RPMI7951 (cell line): ENCODE measurements at places on chromosomes 12 and 14. TPM values are rescaled to one million over a fixed set of nuclear protein-coding genes. Genes with fewer than 3 reads are reported as not detected.
A peak's percentile ranks its signal among the peaks of the same experiment; 100 is the strongest.

- DNase-seq, result peak; percentile 85
Observed at GRCh38 chr14:103361867-103362266, 23.3 kb upstream of the MARK3 start.

DNA sequence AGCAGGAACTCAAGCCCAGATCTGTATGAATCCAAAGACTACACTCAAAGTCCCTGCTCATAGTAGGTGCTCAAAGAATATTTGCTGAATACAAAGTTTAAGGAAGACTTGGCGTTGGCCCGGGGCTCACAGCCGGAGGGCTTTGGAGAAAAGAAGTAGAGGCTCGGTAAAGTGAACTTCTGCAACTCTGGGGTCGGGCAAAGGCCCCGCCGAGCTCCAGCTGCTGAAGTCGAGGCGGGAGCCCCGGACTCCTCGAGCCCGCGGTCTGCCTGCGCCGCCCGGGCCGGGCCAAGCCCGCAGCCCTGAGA, 335 bp downstream of the GCN1 start:
- DNase-seq, result no peak

- peak; percentile 89 for DNase-seq
Observed at GRCh38 chr12:27984275-27984674, 11.7 kb upstream of the PTHLH start.

DNA sequence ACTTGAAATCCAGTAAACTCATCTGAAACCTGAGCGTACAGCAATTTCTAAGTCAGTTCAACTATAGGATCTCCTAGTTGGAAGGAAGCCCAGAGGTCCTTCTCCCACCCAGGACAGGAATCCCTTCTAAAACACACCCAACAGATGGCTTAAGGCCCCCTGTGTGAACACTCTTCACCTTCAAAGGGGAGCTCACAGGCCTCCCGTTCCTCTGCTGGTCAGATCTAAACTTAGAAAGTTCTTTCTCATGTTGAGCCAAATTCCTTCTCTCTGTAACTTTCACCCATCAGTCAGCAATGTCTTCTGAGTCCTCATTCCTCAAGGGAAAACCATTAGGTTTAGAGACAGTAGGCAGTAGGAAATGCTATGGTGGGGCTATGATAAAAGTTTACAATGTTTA, 355.2 kb downstream of the PCNX1 start:
- DNase-seq, result no peak

DNA sequence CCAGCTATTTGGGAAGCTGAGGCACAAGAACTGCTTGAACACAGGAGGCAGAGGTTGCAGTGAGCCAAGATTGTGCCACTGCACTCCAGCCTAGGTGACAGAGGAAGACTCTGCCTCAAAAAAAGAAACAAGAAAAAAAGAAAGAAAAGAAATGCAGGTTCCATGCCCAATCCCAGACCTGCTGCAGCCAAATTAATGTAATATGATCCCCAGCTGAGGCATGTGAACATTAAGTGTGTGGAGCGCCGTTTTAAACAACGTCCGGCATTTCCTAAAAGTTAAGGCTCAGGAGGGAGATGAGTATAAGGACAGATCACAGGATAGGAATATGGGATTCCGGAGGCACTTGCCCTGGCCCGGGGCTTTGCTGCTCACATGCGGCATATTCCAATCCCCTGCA, 162.9 kb downstream of the KSR2 start:
- DNase-seq, result no peak

The NOVA1 gene
- total RNA-seq, result not detected in 2 replicates

The SPIC gene
- total RNA-seq, result not detected in 2 replicates

GRCh38 chr12:83320350-83320749, 633.6 kb downstream of the TMTC2 start:
- DNase-seq, result no peak

DNA sequence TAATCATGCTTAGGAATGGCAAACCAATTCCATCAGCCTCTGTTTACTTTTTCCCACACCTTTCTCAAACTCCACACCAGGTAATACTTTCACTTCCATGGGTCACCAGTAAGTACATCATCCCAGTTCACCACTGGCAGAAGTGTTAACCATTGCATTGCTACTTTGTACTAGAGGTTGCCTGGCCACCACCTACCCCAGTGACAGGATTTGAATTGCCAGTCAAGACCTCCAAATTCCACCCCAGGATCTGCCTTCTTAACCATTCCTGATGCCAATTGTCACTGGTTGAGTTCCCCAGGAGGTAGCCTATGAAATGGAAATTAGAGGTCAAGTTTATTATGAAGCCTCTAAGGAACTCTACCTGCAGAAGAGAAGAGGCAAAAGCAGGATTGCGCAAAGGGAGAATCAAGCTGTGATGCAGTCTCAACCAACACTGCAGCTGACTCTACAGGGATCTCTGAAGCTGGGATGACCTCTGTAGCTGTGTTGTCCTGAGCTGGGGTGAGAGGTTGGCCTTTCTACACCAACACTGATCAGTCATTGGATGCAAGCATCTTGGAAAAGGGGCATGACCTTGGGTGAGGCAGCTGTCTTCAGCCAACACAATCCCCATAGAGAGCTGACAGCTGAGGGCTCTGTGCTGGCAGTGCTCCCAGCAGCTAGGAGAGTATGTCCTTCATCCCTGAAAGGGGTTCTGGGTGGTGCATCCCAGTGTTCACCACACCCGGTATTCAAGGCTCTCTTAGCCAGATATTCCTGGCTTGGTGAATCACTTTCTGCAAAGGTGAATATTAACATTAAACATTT, 37.0 kb upstream of the HMGA2 start:
- no peak for DNase-seq

DNA sequence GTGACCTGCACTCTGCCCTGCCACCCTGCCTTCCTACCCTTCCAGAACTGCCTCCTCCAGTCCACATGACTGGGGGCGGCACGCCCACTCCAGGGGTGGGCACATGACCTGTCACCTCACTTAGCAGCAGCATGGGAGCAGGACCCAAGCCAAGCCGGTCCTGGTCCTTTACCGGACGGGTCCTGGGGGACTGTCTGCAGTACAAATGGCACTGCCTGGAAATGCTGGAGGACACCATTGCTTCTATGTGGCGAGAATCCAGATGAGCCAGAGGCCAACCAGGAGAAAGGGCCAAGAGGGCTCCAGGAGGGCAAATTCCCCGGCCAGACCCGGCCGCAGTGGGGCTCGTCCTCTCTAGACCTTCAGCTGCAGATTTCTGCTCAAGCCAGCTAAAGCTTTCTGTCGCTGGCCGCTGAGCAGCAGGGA, 33.1 kb downstream of the ITPK1 start:
- no peak for DNase-seq

The LBHD2 gene
- total RNA-seq, result not detected in 2 replicates

DNA sequence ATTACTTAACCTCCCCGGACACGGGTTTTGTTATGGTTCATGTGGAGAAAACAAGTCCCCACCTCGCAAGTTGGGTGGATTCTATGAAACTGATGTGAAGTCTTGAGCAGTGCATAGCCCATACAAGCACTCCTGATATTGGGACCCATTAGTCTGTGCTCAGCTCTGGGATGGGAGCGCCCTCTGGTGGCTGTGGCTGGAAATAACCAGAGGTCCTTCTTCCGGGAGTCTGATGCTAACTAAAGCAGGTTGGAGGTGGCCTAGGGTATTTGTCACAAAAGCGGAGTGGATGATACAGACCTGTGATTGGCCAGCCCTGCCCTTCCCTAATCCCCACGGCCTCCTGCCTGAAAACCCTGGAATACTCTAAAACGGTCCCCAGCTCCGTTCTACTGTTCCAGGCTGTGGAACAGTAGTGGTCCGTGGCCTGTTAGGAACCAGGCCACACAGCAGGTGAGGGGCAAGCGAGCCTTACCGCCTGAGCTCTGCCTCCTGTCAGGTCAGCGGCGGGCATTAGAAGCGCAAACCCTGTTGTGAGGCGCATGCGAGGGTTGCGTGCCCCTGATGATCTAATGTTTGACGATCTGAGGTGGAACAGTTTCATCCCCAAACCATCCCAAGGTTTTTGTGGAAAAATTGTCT, 6.4 kb downstream of the SLC48A1 start:
- peak; percentile 74 for DNase-seq

The SLC17A8 gene
- not detected in 2 replicates for total RNA-seq

DNA sequence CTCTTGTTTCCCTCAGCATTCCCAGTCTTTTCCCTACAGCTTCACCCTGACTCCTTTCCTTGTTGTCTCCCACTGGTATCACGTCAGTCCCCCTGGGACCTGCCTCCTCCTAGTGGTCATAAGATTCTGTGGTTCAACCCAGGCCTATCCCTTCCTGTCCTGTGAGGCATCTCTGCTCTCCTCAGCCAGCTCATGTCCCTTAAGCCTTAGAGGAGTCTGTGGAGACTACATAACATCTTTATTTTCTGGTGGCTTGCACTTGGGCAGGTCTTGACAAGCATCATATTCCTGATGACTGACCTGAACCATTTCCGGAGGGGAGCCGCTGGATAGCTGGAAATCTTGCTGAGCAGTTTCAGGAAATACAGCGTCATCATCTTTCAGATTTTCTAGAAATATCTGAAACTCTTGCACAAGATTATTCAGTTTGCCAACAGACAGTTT, 688 bp downstream of the C12orf71 start:
- DNase-seq, result peak; percentile 28

DNA sequence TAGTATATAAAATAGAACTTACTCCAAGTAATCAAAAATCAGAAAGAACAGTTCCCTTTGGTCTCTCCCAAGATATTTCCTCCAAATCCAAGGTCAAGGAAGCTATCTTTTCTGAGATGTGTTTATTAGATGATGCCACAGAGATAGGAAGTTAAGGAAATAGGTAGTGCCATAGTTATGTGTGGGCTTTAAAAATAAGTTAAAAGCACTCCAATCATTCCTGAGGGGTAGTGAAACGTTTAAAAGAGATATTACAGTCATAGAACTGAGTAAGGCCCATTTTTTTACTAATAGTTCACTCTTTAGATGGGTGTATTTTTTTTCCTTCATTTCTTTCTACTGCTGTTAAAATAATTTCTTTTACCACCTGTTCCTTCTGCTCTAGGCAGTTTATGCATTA, 1630.9 kb upstream of the SEL1L start:
- DNase-seq, result no peak

DNA sequence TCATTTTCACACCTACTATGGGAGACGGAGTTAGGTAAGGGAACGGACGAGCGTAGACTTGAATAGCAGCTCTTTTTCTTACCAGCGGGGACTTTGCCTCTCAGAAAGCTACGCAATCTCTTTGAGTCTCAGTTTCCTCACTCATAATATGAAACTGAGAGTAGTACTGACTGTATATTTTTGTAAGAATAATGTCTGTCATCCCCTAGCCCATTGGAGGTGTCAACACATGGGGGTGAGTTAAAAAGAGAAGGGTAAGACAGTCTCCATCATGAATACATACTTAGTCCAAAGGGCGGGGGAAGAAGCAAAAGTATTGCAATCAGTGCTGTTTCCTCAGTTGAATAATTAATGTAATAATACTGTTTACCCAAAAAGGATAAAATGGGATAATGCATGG, 592.2 kb downstream of the NRXN3 start:
- no peak for DNase-seq
